ENCODE measurements at places on chromosomes 6 and 20.

DNA sequence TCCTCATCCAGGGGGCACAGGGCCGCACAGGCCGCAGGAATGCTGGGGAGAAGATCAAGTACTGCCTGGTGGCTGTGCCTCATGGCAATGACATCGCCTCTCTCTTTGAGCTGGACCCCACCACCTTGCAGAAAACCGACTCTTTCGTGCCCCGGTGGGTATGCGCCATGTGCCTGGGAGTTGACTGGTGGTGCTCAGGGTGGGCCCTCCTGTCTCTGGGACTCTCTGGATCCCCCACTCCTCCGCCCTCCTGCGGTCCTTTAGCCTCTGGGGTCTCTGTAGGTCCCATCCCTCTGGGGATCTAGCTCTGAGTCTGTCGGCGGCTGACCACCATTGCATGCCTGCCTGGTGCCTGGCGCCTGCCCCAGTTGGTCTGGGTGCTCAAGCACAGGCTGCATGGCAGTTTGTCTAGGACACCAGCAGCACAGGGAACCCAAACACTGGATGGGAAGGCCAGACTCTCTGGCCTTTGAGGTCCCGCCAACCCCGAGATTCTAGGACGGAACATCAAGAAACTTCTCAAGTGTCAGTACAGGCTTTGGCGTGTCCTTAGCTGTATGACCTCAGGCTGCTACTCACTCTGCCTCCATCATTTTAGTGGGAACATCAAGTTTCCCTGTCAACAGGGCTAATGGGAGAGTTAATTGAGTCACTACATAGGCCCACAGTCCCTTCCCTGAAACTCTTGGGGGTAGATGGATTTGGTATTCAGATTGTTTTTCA lies 42.8 kb downstream of the ITPR3 start:
- no peak for DNase-seq

DNA sequence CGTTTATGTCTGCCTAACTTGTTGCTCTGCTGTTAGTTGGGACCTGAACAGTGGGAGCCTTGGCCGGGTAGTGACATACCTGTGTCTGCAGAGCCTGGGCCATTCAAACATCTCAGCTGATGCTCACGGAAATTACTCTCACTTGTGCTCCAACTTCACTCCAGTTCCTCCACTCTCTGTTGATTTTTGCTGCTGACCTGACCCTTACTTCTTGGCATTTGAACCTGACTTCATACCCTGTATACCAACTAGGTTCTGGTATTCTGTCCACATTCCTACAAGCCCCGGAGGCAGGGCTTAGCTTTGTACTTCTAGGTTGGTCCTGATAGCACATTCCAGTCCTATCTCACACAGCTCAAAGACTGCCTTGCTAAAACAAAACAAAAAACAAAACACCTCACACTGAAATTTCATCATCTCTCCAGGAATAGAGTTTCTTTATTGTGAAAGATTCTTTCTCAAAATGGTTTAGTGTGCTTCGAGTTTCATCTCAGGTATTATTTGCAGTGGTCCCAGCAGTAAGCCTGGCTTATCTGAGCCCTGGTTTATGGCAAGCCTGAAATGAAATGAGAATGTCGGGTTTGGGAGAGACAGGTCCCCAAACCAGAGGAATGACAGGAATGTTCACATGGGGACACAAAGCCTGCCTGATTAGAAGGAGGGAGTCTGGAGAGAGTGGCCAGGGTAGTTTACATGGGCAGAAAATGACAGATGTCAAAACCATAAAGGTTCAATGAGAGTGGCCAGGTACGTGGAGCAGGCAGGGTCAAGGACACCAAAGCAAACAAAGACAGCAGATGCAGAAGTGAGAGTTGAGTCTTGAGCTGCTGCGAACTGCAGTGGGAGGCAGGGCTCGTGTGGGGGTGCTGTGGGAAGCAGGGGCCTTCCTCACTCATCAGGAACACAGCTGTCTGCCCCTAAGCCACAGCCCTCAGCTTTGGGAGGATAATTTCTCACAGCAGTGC lies 174.2 kb upstream of the HDAC2 start:
- DNase-seq: no peak

DNA sequence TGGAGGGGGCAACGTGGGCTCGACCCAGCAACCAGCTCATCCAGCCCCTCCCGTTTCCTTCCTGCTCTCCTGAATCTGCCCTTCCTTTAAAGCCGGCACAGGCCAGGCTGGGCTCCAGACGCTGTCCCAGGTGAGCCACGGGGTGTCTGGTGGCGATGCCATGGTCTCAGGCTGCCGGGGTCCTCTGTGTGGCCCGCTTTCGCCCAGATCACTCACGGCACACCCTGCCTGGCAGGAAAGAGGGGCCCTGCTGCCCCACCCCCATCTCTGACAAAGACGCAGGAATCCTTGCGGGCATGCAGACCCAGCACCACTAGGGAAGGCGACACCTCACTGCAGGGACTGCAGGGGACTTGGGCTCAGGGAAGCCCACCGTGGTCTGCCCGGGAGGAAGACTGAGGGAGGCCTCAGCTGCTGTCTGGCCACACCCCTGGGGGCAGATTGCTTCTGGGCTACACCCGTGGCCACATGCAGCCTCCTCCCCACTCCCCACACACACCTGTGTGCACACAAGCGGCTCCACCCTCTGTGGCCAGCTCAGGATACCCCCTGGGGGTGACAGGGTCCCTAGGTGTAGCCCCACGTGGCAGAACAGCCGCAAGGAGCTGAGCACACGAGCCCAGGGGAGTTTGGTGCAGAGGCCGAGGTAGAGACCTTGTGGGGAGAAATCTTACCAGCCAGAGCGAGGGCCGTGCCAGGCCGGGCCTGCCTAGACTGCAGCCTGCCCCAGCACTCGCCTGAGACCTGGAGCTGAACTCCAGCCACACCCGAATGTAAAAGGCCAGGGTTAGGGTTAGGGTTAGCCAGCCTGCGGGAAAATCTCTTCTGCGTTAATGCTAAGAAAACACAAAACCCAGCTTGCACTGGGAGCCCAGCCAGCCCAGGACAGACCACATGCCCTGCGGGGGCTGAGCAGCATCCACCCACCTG lies 104.6 kb downstream of the DLL1 start:
- DNase-seq: no peak

GRCh38 chr6:11043378-11043960 lies 636 bp downstream of the ELOVL2 start:
- DNase-seq: no peak

GRCh38 chr6:133203344-133203697 lies 37.8 kb upstream of the EYA4 start:
- DNase-seq: no peak

DNA sequence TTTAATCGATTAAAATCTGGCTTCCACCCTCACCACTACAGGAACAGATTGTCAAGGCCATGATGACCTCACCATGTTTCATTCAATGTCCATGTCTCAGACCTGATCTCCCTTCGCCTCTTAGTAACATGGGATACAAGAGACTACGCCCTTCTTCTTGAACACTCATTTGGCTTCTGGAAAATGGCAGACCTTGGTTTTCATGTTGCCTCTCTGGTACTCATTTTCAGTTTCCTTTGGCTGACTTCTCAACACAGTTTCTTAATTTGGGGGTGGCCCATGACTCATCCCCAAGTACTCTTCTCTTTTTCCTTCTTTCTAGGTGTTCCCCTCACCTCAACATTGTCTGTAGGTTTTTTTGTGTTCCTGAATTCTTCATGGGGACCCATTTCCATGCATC lies 22.7 kb downstream of the TMX4 start:
- DNase-seq: no peak

- DNase-seq: no peak
These were observed 5.4 kb downstream of the TRIM26 start for GRCh38 chr6:30207619-30208295.

DNA sequence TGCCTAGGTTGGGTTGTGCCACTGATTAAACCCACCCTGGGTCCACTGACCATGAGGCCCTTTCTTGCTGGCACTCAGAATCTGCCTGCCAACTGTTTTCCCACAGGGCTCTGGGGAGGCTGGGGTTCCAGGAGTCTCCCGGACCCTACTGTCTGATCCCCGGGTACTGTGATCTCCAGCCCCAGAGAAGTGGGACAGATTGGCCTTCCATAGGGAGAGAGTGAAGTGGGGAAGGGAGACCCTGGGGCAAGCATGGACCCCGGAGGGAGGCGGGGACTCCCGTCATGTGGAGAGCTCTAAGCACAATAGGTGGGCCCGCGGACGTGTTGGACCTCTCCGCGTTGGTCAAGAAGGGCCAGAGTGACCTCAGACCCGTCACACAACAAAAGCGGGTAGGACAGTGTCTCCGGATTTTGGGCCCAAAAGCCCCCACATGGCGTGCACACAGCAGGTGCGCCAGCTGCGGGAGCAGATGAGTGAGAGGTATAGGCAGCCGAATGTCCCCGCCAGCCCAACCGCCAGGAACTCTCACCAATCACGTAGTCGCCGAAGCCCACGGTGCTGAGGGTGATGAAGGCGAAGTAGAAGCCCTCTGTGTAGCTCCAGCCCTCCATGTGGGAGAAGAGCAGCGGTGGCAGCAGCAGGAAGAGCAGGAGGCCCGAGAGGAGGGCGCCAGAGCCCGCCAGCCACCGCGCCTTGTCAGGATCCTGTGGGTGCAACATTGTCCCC lies 10.6 kb downstream of the KCNK17 start:
- DNase-seq: no peak

DNA sequence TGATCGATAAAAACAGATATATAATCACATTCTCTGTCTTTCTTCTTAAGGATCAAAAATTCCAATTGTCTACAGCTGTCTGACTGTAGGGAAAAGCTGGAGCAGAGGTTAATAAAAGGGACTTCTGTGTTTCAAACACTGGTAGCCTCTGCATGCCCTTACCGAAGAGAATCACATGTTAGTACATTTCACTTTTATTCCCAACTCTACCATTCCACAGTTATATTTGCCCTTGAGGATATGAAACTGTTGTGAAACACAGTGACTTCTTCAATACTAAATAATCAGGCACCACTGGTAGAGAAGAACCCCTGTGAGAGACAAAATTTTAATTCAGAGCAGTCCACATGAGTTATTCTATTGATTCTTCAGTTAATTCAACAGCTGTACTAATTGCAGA lies 1187.3 kb upstream of the CITED2 start:
- no peak for DNase-seq

DNA sequence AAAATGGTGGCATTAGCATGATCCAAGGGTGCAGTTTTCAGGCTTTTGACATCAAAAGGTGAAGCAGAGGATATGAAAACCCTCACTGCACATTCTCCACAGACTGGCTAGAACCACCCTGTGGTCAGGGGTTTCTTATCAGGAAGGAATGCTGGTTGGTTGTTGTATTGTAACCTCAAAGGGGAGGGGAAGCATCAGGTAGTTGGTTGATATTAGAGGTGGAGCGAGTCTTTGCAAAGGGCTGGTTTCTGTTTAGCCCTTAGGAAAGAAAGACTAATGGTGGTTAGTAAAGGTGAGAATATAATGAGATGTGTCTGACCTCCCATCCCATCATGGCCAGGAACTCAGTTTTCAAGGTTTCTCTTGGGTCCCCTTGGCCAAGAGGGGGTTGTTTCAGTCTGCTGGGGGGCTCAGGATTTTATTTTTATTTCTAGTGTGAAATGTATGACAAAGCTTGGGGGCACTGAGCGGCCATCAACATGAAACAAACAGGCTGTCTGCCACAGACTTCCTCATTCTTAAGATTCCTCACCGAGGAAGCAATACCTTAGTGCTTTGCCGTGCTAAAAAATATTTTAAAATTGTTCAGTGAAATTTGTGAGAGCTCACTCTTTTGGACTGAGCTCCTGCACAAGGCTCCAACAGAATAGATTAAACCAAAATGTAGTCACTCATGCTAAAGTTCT lies 47.5 kb upstream of the PROKR2 start:
- no peak for DNase-seq

GRCh38 chr20:5977975-5978374 lies 27.5 kb downstream of the MCM8 start:
- no peak for DNase-seq

DNA sequence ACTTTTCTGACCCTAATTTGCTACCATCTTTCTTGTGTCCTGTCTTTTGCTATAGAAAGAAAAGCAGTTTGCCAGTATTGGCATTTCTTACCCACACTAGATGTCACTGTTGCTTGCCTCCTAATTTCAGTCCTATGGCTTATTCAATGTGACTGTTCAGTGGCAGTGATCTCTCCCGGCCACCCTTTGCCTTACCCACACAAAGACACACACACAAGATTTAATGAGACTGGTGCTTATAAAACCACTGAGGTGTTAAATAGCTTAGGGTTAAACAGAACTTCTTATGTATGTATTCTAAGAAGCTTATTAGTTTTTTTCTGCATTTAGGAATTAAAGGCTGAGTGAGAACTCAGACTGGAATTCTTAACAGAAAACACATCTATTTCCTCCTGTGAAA lies 233.6 kb upstream of the ASCC3 start:
- DNase-seq: peak; percentile 19

GRCh38 chr6:81093051-81093450 lies 659.4 kb downstream of the TENT5A start:
- DNase-seq: no peak

DNA sequence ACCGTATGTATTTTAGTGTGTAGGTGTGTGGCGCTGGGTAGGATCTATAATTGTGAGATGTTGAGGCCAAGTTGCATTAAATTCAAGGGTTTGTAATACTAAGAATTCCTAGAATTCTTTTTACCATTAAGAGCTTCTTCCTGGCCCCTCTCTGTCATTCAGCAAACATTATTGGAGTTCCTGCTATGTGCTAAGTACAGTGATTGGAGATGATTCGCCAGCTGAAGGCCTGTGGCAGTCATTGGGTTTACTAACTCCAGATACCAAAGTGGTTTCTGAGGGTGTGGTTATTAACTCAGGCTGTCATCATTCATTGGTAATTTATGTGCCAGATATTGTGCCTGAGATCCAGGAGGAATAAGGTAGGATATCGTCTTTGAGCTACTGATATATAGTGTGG lies 167.1 kb downstream of the LAMA2 start:
- DNase-seq: no peak

DNA sequence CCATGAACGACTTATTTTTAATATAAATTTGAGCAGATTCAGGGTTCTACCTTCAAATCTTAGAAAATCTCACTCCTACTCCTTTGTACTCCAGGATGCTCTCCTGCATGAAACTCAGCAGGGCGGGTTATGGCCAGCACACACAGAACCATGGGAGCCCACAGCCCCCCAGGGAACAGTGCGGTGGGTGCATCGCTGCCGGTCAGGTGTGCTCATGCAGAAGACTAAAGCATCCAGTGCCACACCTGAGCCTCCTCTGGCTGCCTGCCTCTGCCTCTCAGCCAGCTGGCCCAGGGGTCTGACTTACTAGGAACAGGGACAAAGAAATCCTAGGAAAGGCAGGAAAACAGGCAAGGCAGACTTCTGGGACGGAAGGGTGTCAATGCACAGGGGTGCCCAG lies 31.8 kb downstream of the EZR start:
- no peak for DNase-seq

- no peak for DNase-seq
These were observed 54.6 kb downstream of the HMGCLL1 start for GRCh38 chr6:55524441-55524840.

All from Jurkat, Clone E6-1 (cell line).